Neural cell (in vitro differentiated cells): ENCODE measurements at places on chromosomes 7 and 10. TPM values are rescaled to one million over a fixed set of nuclear protein-coding genes. Genes with fewer than 3 reads are reported as not detected.

Gene ZNF727
- not detected in 2 replicates for polyA plus RNA-seq

Gene AKR1B1
- polyA plus RNA-seq: 202 and 265 TPM in 2 replicates

Gene ODAD2
- polyA plus RNA-seq: not detected in 2 replicates

Gene LRRC4
- 15.7 and 15.8 TPM in 2 replicates for polyA plus RNA-seq

Gene ZWINT
- polyA plus RNA-seq: 9.5 and 12.7 TPM in 2 replicates

Gene FBXO24
- polyA plus RNA-seq: 0.52 and 1.5 TPM in 2 replicates
